HFFc6 (cell line): ENCODE measurements at places on chromosomes 16 and 17. TPM values are rescaled to one million over a fixed set of nuclear protein-coding genes. Genes with fewer than 3 reads are reported as not detected.
A peak's percentile ranks its signal among the peaks of the same experiment; 100 is the strongest.

Gene KCNG4
- total RNA-seq, result not detected in 3 replicates

DNA sequence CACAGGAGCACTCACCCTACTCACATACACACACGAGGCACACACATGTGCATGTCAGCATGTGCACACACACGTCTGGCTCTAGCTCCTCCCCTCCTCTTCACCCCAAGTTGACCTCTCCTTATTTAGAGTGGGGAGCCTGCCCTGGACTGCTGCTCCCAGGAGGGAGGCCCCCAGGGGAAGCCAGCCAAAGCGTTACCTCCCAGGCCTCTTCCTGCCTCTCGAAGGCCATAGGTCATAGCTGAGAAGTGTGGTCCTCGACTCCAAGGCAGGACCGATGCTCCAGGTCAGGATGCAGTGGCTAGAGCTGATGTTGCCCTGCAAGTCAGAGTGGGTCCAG, 18.8 kb downstream of the POLR3K start:
- H3K4me1 ChIP-seq, result no peaks in the 10 kb centered on the region
- H3K36me3 ChIP-seq, result no peaks in the 10 kb centered on the region
- H3K27ac ChIP-seq, result no peak overlapping the region

DNA sequence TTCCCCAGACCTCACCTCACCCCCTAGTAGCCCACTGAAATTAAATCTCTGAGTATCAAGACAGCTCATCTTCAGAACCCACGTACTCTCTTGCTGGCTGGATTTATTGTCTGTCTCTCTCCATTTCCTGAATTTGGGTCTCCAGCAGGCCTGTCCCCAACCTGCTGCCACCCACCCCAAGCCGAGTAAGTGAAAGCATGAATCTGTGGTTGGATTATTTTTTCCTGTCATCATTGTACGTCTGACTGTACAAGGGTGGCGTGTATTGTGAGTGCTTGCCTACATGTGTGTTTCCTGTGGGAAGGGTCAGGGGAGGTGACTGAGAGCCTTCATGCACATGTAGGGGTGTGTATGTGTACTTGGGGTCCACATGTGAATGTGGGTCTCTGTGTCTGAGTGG, 5.4 kb downstream of the TNP2 start:
- H3K27ac ChIP-seq, result no peak overlapping the region
- H3K4me1 ChIP-seq, result peaks cover 6% of the 10 kb centered on the region
- peaks cover 14% of the 10 kb centered on the region for H3K27me3 ChIP-seq
- no peak for DNase-seq

DNA sequence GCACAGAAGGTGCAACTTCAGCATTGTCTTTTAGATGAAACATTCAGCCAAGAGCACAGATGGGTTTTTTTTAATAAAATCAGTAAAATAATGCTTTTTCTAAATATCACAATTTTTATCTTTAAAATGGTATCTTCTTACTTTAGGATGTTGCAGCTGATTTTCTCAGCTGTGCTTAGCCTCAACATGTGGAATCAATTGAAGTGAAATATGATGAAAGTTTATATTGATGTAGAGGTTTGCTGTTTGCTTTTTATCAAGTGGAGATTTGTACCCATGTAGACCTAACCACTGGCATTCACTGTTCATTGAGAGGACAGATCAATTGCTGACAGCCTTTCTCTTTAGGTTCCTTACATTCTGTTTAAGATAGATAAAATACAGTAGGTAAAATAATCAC, 107.8 kb downstream of the CYB561 start:
- no peak overlapping the region for H3K27ac ChIP-seq
- peaks cover 53% of the 10 kb centered on the region for H3K36me3 ChIP-seq
- H3K27me3 ChIP-seq, result peaks cover 1% of the 10 kb centered on the region
- DNase-seq, result no peak
- no peak overlapping the region for H3K4me3 ChIP-seq

GRCh38 chr17:50029185-50029584, 26.7 kb upstream of the ITGA3 start:
- H3K4me3 ChIP-seq, result no peak overlapping the region
- no peaks in the 10 kb centered on the region; the same call in 1 of the 2 replicates for H3K27me3 ChIP-seq
- peaks cover 45% of the 10 kb centered on the region for H3K4me1 ChIP-seq
- H3K36me3 ChIP-seq, result no peaks in the 10 kb centered on the region
- H3K27ac ChIP-seq, result peak overlapping the region; percentile 97

DNA sequence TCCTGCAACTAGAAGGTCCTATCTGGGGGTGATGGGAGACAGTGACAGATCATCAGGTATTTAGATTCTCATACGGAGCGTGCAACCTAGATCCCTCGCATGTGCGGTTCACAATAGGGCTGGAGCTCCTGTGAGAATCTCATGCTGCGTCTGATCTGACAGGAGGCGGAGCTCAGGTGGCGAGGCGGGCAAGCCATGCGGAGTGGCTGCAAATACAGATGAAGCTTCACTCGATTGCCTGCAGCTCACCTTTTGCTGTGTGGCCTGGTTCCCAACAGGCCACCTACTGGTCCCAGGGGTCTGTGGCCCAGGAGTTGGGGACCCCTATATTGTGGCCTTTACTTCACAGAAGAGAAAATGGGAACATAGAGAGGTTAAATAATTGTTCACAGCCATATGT, 200.4 kb downstream of the IRF8 start:
- peaks cover 6% of the 10 kb centered on the region; the same call in 1 of the 2 replicates for H3K4me1 ChIP-seq
- no peak overlapping the region for H3K27ac ChIP-seq
- no peak overlapping the region for H3K4me3 ChIP-seq
- DNase-seq, result no peak
- peaks cover 43% of the 10 kb centered on the region for H3K27me3 ChIP-seq
- H3K36me3 ChIP-seq, result no peaks in the 10 kb centered on the region

GRCh38 chr16:85901773-85902365, 2.9 kb downstream of the IRF8 start:
- H3K27ac ChIP-seq, result no peak overlapping the region
- no peaks in the 10 kb centered on the region for H3K4me1 ChIP-seq
- no peak overlapping the region for H3K4me3 ChIP-seq
- no peaks in the 10 kb centered on the region; the same call in 1 of the 2 replicates for H3K36me3 ChIP-seq

DNA sequence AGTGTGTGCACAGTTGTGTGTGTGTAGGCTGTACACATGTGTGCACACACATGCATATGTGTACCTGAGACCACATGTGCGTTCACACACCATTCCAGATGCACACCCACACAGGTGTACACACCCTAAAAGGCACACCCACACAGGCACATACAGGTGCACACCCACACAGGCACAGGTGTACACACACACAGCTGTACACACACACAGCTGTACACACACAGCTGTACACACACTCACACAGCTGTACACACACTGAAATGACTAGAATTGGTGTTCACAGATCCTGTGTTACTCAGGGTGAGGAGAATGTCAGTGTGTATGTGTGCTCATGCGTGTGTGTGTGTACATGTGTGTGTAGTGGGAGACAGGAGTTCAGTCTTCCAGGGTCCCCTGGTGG, 15.9 kb upstream of the DOC2B start:
- no peak overlapping the region for H3K27ac ChIP-seq
- H3K4me3 ChIP-seq, result no peak overlapping the region
- no peak for DNase-seq

GRCh38 chr17:74417178-74418045, 14.5 kb upstream of the GPRC5C start:
- peaks cover 2% of the 10 kb centered on the region; the same call in 1 of the 2 replicates for H3K27me3 ChIP-seq
- H3K4me1 ChIP-seq, result no peaks in the 10 kb centered on the region
- H3K36me3 ChIP-seq, result peaks cover 4% of the 10 kb centered on the region; the same call in 1 of the 2 replicates
- DNase-seq, result peak; percentile 1
- no peak overlapping the region for H3K27ac ChIP-seq
- H3K4me3 ChIP-seq, result no peak overlapping the region

DNA sequence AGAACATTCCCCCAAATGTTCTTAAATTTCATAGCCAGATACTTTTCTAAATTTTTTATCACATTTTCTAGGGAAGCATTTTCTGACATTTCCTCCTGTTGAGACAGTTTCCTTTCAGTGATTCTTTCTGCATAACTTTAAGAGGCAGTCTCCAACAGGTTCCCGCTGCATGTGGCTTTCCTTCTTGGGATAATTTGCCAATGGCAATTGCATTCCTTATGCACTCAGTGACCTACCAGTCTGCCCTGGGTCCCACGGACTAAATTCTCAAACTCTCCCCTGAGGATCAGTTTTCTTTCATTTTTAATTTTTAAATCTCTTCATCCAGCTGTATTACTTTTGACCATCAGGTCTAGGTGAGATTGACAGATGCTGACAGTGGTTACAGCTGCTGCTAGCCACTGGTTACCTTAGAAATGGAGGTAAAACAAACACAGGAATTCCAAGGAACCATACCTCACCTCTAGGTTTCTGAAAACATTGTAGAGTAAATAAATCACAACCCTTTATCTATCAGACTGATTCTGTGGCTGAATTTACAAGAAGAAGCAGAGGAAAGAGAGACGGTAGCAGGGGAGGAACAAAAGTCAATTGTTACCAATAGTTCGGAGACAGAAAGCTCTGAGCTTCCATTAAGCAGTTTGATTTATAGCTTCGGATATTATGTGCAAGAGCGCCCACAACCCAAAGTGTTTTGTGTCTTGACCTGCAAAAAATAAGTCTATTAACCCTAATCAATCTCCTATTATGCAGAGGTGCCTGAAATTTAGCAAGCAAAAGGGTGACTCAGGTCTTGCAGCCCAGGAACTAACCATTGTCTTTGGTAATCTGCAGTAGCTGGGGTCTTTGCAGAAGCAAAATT, 216.0 kb downstream of the PMP22 start:
- no peaks in the 10 kb centered on the region for H3K4me1 ChIP-seq
- peaks cover 7% of the 10 kb centered on the region for H3K27me3 ChIP-seq
- no peak overlapping the region for H3K27ac ChIP-seq
- no peaks in the 10 kb centered on the region for H3K36me3 ChIP-seq
- DNase-seq, result no peak

GRCh38 chr17:83135692-83136091, 56.3 kb downstream of the METRNL start:
- DNase-seq, result no peak
- peaks cover 20% of the 10 kb centered on the region for H3K4me1 ChIP-seq
- no peak overlapping the region for H3K27ac ChIP-seq

DNA sequence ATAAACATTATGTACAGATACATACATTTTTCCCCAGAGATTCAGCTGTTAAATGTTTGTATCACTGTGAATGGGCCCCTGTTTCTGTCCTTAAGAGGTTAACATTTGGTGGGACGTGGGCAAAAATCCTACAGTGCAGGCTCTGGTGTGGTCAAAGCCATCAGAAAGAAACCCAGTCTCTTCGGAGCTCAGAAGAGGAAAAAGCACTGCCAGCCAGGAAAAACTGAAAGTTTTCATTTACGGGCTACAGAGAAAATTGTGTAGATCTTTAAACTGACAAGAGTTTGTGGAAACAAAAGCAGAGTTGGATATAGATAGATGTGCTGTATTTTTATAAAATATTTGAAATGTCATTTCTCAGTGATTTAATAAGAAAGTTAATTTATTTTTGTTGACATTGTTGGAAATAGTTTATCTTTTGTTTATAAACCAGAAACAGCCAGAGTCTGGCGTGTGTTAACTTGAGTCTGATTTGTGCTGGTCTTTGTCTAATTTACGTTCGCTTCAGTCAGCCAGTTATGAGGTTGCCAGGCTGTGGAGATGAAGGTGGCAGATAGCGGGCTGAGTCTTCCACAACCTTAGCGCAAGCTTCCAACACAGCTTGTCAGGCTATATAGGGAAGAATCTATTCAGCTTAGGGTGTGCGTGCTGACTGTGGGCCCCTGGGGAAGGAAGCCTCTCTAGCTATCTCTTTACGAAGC, 9.5 kb upstream of the TEKT3 start:
- H3K36me3 ChIP-seq, result 0 out of 2 replicates have a peak, but pooled peaks cover 4% of the 10 kb centered on the region
- no peak overlapping the region for H3K4me3 ChIP-seq
- peaks cover 5% of the 10 kb centered on the region for H3K27me3 ChIP-seq
- no peak for DNase-seq
- H3K27ac ChIP-seq, result no peak overlapping the region

DNA sequence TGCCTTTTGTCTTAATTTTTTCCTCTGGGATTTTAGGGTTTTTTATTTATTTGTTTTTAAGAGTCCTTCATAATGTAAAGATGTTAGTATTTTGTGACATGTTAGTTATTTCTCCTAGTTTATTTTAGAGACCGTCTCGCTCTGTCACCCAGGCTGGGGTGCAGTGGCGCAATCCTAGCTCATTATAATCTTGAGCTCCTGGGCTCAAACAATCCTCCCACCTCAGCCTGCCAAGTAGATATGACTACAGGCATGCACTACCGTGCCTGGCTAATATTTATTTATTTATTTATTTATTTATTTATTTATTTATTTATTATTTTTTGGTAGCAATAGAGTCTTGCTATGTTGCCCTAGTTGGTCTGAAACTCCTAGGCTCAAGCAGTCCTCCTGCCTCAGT, 37.4 kb upstream of the ARHGAP17 start:
- 0 out of 2 replicates have a peak overlapping the region, but pooled peaks have one; percentile 3 for H3K27ac ChIP-seq
- peaks cover 56% of the 10 kb centered on the region for H3K4me1 ChIP-seq
- no peak for DNase-seq
- H3K27me3 ChIP-seq, result no peaks in the 10 kb centered on the region; the same call in 1 of the 2 replicates
- peak overlapping the region; percentile 38 for H3K4me3 ChIP-seq
- no peaks in the 10 kb centered on the region for H3K36me3 ChIP-seq

- DNase-seq, result no peak
- H3K4me1 ChIP-seq, result no peaks in the 10 kb centered on the region; the same call in 1 of the 2 replicates
- H3K27ac ChIP-seq, result no peak overlapping the region
- peaks cover 5% of the 10 kb centered on the region for H3K27me3 ChIP-seq
These were observed 446.3 kb downstream of the SLC39A11 start for GRCh38 chr17:72646176-72646575.

- no peak for DNase-seq
- 0 out of 2 replicates have a peak, but pooled peaks cover 5% of the 10 kb centered on the region for H3K4me1 ChIP-seq
- H3K27ac ChIP-seq, result no peak overlapping the region
- H3K4me3 ChIP-seq, result no peak overlapping the region
- H3K27me3 ChIP-seq, result peaks cover 3% of the 10 kb centered on the region
These were observed 3.1 kb upstream of the WDR90 start for GRCh38 chr16:645852-646678.

GRCh38 chr16:55905651-55906050, 30.5 kb upstream of the CES5A start:
- no peak for DNase-seq
- peaks cover 1% of the 10 kb centered on the region; the same call in 1 of the 2 replicates for H3K27me3 ChIP-seq
- H3K27ac ChIP-seq, result no peak overlapping the region
- no peaks in the 10 kb centered on the region for H3K36me3 ChIP-seq
- H3K4me3 ChIP-seq, result no peak overlapping the region
- H3K4me1 ChIP-seq, result no peaks in the 10 kb centered on the region

Gene LDAF1
- 17.1 to 19.7 TPM (median 19.3 TPM) in 3 replicates for total RNA-seq

Gene THOC6
- total RNA-seq, result 18.2 to 23.0 TPM (median 21.8 TPM) in 3 replicates

- no peak overlapping the region for H3K4me3 ChIP-seq
- H3K27me3 ChIP-seq, result peaks cover 11% of the 10 kb centered on the region
- H3K27ac ChIP-seq, result no peak overlapping the region
- H3K36me3 ChIP-seq, result no peaks in the 10 kb centered on the region
These were observed 406.0 kb upstream of the MAF start for GRCh38 chr16:80006241-80007215.

Gene CCT6B
- 1.3 and 2.1 TPM in 2 replicates for total RNA-seq

GRCh38 chr17:8464941-8465340, 29.3 kb downstream of the NDEL1 start:
- peak overlapping the region; percentile 38 for H3K27ac ChIP-seq
- no peak for DNase-seq
- H3K36me3 ChIP-seq, result peaks cover 13% of the 10 kb centered on the region
- peaks cover 48% of the 10 kb centered on the region for H3K4me1 ChIP-seq
- peaks cover 2% of the 10 kb centered on the region for H3K27me3 ChIP-seq
- no peak overlapping the region for H3K4me3 ChIP-seq

GRCh38 chr17:692116-692515, 22.5 kb downstream of the VPS53 start:
- H3K4me1 ChIP-seq, result peaks cover 81% of the 10 kb centered on the region
- H3K36me3 ChIP-seq, result peaks cover 48% of the 10 kb centered on the region
- DNase-seq, result peak; percentile 90
- peak overlapping the region; percentile 97 for H3K27ac ChIP-seq

Gene SLC9A5
- 3.1 to 3.7 TPM (median 3.4 TPM) in 3 replicates for total RNA-seq
